ENCODE measurements at places on chromosomes 5 and 9.

- no peak for DNase-seq
These were observed 31.4 kb downstream of the ANXA6 start for GRCh38 chr5:151126199-151126645.

GRCh38 chr9:98797491-98797890 is 1.1 kb upstream of the ANKS6 start:
- DNase-seq = no peak

GRCh38 chr9:70668751-70669150 is 254.3 kb upstream of the KLF9 start:
- no peak for DNase-seq

GRCh38 chr9:26326563-26326962 is 566.0 kb downstream of the CAAP1 start:
- DNase-seq = no peak

DNA sequence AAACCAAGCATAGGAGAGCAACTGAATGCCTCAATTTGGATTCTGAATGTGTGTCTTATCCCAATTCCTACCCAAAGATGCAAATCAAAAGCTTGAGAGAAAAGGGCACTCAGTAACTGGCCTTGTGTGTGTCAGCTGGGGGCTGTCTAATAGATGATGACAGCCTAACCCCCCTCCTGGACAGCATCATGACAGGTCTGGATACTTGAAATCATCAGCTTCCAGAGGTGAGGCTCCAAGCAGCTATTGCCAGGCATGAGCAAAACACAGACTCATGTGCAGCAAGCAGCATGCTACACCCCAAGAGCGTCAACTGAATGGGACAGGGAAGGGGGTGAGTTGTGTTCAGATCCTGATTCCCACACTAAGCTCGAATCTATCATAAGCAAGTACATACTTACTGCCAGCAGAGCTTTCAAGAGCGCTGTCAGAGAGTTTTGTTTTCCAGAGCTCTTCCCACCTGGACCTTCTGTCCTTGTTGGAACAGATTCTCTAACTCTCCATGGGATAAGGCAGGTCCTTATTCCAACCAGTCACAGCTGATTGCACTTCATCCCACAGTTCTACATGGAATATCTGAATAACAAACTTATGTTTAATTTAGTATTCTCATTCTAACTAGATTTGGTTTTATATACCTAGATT is 467.5 kb downstream of the DTWD2 start:
- DNase-seq = no peak

- DNase-seq = no peak
These were observed 114.1 kb downstream of the JAKMIP2 start for GRCh38 chr5:147668385-147668784.

- no peak for DNase-seq
These were observed 25.2 kb upstream of the MAP1B start for GRCh38 chr5:72082048-72082447.

DNA sequence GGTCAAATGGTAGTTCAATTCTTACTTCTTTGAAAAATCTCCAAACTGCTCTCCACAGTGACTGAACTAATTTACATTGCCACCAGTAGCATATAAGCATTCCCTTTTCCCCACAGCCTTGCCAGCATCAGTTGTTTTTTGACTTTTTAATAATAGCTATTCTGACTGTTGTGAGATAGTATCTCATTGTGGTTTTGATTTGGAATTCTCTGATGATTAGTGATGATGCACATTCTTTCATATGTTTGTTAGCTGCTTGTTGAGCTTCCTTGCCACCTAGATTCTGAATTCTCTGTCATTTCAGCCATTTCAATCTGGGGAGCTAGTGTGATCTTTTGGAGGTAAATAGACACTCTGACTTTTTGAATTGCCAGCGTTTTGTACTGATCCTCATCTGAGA is 24.0 kb downstream of the CDK20 start:
- no peak for DNase-seq

GRCh38 chr9:10005206-10005605 is 607.6 kb downstream of the PTPRD start:
- no peak for DNase-seq

DNA sequence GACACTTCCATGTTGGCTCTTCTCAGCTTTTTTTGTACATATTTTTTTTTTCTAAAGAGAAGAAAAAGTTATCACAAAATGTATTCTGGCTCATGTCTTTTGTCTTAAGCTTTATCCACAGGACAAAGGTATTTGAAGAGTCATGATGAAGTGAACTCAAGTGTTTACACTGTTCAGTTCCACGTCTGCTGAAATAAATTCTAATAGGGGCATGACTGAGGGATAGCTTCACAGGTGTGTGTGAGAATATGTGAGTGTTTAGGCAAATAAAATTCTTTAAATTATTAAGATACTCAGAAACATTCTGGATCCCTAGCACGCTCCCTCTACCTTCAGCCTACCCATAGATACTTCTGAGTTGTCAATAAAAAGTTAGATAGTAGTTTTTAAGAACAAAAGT is 59.8 kb downstream of the BAAT start:
- DNase-seq = no peak

GRCh38 chr5:7960142-7960541 is 91.2 kb downstream of the MTRR start:
- no peak for DNase-seq

DNA sequence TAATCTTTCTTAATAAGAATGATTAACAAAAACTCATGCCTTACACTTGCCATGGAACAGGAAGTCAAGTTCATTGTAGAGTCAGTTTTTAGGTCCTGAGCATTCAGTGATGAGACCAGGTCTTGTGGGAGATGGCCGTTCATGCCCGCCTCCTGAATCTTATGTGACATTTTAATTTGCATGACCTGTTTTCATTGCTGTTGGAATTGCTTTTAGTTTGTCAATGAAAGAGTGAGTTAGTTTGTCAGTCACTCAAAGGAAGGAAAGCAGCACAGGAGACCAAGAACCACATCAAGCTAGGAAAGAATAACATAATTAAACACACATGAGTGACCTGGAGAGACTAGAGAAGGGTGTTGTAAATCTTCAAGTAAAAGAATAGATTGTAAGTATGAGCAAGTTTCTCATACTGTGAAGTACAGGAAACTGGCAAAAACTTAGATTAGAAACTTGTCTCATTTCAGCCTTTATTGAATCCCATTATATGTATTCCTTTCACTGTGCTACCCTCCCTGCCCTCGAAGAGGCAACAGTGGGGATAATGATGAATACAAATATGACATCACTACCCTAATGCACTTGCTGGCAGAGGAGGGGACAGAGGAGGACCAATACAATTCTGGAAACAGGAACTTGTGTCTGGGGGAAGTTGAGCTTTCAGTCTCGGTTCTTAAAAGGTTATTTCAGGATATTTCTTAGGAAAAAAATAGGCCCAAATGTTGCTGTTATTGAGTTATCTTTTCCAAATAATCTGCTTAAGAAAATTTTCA is 64.3 kb upstream of the C6 start:
- no peak for DNase-seq

- DNase-seq = no peak
These were observed at the start of gene TUSC1 for GRCh38 chr9:25678147-25678666. Gene TUSC1 (minus strand): TSS chr9:25678444. CDS start chr9:25678312, 132 bp downstream.

DNA sequence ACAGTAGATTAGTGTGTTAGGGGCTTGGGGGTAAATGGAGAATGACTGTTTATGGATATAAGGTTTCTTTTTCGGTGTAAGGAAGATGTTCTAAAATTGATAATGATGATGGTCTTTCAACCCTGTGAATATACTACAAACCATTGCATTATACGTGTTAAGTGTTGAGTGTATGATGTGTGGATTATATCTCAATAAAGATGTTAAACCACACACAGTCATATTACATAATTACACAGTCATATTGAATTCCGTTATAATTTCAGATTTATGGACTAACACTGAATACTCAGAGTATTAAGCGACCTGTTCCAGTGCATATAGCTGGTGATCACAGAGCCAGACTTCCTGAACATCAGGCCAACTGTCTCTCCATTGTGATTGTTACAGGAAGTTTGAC is 68.1 kb downstream of the F2RL2 start:
- DNase-seq = no peak

- DNase-seq = peak; percentile 51
These were observed 92.3 kb downstream of the LMX1B start for GRCh38 chr9:126705767-126706697.

DNA sequence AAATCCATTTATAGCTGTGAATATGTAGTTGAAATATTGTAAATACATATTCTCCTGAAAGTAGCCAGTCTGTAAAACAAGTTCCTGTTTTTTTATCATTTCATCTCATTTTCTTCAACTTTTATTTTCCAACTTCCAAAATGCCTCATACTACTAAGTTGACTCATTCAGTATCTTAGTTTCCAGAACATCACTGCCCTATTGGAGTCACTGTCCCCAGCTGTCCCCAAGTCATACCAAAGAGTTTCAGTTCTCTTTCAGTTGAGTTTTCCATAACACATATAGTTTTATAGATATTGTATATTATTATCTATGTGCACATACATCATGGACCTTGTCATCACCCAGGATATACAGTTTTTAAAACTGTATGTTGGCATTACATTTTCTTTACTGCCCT is 261.7 kb downstream of the CDH12 start:
- DNase-seq = no peak

- no peak for DNase-seq
These were observed 93.0 kb downstream of the WNK2 start for GRCh38 chr9:93276973-93277372.

DNA sequence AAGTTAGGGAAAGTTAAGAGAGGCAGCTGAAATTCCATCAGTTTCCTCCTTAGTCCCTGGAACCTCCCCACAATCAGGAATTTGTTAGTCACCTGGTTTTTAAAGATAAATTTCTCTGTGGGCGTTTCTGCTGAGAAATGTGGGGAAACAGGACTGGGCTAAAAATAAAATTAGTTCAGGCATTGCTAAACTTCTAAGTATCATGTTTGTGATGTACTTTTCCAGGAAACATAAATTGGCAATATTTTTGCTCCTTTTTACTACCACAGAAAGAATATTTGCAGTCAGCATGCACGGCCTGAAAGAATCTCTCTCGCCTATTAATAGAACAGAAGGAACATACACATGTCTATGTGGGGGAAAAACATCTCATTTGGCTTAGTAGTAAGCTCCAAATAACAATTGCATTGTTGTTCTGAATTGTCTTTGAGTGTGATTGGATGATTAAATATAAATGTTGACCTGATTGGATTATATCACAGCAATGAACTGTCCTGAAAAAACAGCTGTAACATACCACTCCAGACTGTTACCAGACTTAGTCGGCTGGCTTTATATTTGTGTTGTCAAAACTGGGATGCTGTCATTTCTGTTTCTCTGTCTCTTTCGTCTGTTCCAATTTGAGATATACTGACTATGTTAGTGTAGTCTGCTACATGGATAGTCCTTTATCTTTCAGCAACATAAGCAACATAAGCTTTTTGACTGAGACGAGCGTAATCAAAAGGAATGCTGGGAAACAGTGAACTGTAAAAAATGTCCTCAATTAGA is 12.9 kb downstream of the TJP2 start:
- no peak for DNase-seq

DNA sequence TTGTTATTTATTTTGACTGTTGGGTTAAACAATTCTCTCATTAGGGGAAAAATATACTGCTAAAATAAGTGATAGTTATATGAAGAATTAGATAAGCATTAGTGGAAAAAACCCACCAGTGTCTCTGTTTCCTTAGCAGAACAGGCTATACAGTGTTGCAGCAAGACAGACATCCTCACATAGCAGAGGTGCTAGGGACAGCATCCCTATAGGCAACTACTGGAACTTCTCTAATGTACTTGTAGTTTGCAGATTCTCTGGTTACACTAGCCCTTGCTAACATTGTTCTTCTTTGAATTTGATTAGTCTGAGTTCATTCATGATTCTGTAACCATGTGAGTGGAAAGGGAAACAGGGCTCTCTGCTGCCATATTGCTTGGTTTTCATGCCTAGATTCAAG is 661.8 kb upstream of the RGMB start:
- no peak for DNase-seq

- no peak for DNase-seq
These were observed 106.5 kb upstream of the DMRT1 start for GRCh38 chr9:734831-735511.

DNA sequence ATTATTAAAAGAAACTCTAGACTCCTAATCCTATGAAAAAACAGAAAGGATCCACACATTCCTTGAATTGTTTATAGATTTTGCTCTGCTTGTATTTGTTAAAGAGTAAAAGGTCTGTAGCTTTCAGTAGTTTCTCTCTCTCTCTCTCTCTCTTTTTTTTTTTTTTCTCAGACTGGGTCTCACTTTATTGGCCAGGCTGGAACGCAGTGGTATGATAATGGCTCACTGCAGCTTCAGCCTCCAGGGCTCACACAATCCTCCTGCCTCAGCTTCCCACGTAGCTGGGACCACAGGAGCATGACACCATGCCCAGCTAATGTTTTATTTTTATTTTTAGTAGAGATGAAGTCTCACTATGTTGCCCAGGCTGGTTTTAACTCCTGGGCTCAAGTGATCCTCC is 9.3 kb downstream of the UGT3A2 start:
- DNase-seq = no peak

- no peak for DNase-seq
These were observed 52.8 kb upstream of the SLC44A1 start for GRCh38 chr9:105191508-105192121.

DNA sequence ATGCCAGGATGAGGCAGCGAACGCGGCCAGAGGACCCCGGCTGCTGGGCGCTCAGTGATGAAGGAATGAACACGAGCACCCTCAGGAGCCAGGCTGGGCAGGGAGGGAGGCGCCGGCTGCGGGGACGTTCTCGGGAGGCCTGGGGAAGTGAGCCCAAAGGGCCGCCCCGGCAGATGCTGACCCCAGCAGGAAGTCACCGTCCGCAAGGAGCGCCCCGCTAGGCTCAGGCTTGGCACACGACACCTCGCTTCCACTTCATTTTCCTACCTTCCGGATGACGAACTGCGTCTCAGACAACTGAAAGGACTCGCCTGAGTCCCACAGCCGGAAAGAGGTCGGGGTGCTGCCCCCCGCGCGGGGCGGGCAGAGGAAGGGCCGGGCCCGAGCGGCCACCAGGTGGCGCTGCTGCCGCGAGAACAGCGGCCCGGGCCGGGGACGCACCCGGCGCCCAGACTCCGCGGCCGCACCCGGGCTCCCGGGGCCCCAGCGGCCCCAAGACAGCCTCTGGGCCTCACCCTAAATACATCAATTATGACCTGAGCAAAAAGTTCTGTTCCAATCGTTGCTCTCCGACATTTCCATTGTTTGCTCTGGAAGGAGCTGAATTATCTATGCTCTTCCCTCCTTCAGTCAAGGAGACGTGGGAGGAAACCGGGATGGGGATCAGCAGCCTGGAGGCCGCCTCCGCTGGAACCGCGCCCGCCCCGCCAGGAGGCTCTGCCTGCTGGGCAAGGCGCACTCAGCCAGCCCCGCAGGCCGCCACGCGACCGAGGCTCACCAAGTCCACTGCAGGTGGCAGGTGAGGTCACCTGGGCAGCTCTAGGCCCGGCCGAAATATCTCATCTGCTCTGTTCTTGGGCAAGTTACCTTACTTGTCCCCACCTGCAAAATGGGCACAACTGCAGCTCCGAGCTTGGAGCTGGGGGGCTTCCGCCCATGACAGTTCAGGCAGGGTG is 107.0 kb downstream of the ZNF354C start:
- no peak for DNase-seq

GRCh38 chr5:159514229-159514810 is 184.0 kb upstream of the IL12B start:
- DNase-seq = no peak

All from stimulated activated CD4-positive, alpha-beta T cell treated with anti-CD3 and anti-CD28 coated beads, TNF-alpha, amount 100 ng/mL, for 1 hour (primary cell).